ENCODE measurements at places on chromosomes 4 and X.

GRCh38 chrX:57103489-57103888 lies 17.9 kb downstream of the SPIN2B start:
- no peak for DNase-seq

DNA sequence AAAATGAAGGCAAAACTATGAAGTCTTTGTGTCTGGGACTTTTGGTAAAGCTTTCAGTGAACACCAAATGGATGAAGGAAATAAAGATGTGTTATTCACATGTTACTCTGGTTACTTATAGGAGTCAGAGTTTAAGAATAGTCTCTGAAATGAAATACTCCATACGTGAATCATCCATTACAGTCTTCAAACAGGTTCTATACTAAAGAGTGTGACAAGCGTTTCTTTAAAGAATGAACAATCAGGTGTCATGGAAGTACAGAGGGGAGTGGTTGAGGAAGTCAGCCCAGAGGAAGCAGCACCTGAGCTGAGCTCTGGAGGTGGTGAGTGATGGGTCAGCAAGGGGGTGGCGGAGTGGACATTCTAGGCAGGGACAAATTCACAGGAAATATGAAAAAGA lies 41.8 kb upstream of the SORBS2 start:
- no peak for DNase-seq

DNA sequence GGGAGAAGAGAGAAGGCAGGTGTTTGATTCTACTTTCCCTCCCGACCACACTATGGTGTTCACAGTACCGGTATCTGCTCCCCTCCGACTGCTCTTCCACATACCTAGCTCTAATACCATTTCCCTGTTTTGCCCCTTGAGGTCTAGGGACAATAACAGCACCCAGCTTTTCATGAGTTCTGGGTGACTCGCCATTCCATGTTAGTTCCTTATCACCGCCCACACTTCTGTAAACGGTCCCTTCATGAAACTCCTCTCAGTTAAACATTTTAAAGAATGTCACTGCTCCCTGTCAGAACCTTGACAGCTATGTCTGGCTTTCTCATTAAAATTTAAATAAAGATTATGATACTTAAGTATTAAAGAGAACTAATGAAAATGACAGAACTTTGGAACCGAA lies 136.7 kb downstream of the ADAMTS3 start:
- DNase-seq = no peak

GRCh38 chrX:109855501-109855900 lies 122.4 kb upstream of the ACSL4 start:
- DNase-seq = no peak
